NCI-H1417 (cell line): ENCODE measurements at places on chromosomes 2 and 18.
A peak's percentile ranks its signal among the peaks of the same experiment; 100 is the strongest.

GRCh38 chr2:101349893-101350662 lies 37.2 kb downstream of the CREG2 start:
- no peak for DNase-seq

DNA sequence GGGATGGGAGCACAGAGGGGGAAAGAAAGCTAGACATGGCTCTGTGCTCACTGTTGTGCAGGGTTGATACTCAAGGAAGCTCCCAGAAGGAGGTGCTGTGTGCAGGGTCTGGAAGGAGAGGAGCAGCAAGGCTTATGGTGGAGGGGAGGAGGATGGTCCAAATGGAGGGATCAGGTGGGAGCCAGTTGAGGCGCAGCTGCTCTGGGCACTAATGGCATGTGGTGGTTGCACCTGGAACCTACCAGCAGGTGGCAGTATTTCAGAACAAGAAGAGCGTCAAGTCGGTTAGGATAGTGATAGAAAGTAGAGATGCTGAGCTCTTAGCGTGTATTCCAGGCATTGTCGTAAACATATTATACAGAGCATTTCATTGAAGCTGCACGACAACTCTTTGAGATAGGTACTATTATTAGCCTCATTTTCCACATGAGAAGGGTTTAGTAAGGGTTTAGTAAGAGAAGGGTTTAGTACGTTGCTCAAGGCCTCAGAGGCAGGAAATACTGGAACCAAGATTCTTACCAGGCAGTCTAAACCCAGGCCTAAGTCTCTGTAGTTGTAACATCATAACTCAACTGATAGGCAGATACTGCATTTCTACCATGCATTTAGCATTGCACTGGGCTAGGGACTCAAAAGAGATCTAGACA lies 223.7 kb downstream of the CYP26B1 start:
- peak; percentile 87 for DNase-seq

- DNase-seq = no peak
These were observed 87.9 kb downstream of the CNTNAP5 start for GRCh38 chr2:124112966-124113365.

GRCh38 chr2:121888189-121888557 lies 132.7 kb downstream of the TSN start:
- no peak for DNase-seq

DNA sequence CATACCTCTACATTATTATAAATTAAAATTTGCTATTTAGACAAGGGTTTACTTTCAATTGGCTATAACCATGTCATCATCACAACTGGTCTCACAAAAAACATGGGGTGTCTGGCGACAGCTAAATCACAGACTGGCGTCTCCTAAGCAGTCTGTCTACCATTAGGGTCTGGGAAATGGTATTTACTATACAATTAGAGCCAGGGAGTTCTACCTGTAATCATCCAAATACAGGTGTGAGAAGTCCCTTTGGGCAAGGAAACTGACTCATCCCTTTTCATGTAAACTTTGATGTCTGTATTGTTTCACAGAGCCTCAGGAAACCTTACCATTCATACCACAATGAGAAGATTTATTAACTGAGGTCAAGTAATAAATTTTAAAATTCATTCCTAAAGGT lies 126.7 kb downstream of the OLA1 start:
- peak; percentile 41 for DNase-seq

DNA sequence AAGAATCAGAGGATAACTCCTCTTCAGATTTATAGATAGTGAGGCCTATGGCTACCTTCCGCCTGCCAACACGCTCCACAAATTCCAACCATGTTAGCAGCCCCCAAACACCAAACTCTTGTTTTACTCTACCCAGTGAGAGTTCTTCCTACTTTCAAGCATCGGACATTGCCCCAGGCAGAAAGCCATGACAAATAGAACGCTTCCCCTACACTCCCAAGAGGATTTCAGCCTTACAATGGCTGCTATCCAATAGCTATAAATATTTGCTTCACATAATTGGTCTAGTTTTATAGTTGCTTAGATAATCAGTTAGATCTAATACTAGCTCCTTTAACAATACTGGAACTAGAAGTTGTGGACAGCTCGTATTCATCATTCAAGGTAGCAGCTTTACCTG lies 503.4 kb upstream of the VRK2 start:
- no peak for DNase-seq
